ENCODE measurements at places on chromosomes 5 and 9.

DNA sequence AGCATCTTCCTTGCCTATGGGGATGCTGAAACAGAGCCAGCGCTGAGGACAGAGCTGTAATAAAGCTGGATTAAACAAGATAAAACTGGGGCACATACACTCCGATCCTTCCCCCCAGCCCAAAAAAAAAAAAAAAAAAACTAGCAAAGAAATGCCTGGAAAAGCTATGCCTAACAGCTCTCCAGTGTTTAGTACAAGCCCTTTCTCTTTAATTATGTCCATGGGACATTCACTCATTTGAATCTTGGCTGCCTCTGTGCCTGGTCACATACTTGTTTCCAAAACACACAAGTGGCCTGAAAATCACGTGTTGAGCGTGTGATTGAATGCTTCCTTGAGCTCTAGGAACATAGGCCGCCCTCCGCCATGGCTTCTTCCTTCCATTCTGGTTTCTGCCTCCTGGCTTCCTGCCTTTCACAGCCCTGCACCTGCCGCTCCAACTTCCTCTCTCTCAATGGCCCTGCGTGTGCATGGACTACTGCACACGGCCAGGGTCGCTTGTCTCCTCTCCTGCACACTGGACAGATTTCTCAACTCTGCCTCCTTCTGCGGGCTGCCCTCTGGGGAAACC lies 111.0 kb upstream of the RETREG1 start:
- DNase-seq: peak; percentile 8

GRCh38 chr9:75830303-75830702 lies 60.2 kb upstream of the PCSK5 start:
- DNase-seq: no peak

- DNase-seq: no peak
Observed at GRCh38 chr5:65867542-65868195, 58.7 kb upstream of the ERBIN start.

DNA sequence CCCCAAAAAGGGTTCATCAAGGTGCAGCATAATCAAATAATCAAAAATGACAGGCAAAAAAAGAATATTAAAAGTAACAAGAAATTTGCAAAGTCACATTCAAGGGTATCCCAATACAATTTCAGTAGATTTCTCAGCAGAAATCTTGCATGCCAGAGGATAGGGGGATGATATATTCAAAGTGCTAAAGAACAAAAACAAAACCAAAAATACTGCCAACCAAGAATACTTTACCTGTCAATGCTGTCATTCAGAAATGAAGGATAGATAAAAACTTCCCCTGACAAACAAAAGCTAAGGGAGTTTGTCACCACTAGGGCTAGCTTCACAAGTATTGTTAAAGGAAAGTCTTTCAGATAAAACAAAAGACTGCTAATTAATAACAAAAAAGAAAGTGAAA lies 68.7 kb upstream of the EDIL3 start:
- no peak for DNase-seq

- DNase-seq: no peak
Observed at GRCh38 chr9:133785753-133786370, 47.7 kb upstream of the SARDH start.

GRCh38 chr5:112549127-112549526 lies 130.1 kb upstream of the EPB41L4A start:
- no peak for DNase-seq

GRCh38 chr5:38790891-38791290 lies 54.9 kb upstream of the OSMR start:
- DNase-seq: no peak

DNA sequence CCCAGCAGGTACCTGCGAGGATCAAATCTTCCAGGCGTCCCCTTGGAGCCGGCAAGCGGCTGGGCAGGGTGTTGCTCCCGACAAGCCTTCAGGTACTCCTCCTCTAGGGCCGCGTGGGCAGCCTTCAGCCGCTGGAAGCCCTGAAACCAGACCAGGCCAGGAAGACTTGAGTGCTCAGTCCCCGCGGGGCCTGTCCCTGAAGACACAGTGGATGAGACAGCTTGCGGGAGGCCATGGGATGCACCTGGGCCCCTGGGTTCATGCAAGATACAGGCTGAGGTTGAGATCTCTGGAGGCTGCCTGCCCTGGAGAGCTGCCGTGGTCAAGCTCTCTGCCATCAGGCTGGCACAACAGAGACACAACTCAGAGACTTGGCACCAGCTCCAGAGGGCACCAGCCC lies 25.4 kb downstream of the AKNA start:
- DNase-seq: no peak

DNA sequence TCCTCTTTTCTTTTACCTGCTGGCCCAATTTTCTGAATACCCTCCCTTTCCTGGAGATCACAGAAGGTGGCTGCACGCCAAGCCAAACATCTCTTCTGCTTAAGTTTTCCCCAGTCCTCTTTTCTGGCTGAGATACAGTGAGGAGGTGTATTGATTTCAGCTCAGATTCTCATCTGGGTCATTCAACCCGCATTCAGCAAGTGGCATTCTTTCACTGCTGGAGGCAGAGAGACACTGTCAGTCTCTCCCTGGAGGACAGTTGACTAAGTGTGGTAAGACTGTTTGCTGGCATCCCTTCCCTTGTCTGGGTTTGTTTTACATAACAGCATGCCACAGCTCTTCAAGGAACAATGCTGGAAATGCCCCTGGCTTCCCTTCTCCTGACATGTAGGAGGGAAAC lies 60.5 kb downstream of the GABRG2 start:
- no peak for DNase-seq

DNA sequence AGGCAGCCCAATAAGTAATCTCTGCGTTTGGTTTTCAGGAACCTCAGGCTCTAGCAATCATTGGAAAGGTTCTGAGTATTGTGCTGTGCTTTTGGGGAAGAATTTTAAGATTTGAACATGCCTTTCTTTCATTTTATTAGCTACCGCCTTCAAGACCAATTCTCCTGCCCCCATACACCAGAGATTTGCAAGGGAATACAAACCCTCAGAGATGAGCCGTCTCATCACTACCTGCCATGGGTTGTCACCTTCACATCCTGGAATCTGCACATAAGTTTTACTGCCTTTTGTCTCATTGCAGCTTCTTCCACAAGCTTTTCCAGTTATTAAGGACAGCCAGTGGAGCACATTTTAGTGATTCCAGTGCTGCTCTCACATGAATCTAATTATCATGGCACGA lies 11.7 kb upstream of the TMED7 start:
- no peak for DNase-seq

DNA sequence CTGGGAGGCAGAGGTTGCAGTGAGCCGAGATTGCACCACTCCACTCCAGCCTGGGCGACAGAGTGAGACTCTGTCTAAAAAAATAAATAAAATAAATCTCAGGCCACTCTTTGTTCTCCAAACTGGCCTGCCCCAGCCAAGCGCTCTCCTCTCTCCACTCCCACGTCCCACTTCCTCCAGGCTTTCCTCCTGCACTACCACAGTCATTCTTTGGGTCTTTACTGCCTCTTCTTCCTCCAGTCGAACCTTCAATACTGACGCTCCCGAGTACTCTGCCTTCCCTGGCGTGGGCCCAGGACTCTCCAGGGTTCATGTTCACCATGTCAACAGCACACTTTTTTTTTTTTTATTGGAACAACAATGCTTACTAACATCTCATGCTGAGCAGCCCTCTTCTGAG lies 23.9 kb downstream of the RNF130 start:
- DNase-seq: peak; percentile 26

DNA sequence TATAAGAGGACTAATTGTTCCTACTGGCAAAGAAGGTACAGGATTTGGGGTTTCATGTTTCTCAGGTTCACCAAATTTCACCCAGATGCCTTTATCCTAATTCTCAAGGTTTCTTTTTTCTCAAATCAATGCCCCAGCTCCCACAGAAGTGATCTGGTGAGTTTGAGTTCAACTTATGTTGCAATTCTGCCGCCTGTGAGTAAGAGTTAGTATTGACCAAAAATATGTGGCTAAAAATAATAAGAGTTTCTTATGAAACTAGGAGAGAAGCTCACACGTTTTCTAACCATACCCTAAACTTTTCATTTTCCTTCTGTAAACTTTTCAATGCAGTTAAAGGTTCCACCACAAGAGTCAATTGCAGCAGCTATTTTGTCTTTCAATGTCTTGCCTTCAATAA lies 15.1 kb downstream of the SLCO6A1 start:
- peak; percentile 25 for DNase-seq

- DNase-seq: no peak
Observed at GRCh38 chr9:135217836-135218235, 130.4 kb downstream of the OLFM1 start.

GRCh38 chr9:5389109-5389732 lies 48.5 kb downstream of the PLGRKT start:
- peak; percentile 64 for DNase-seq

DNA sequence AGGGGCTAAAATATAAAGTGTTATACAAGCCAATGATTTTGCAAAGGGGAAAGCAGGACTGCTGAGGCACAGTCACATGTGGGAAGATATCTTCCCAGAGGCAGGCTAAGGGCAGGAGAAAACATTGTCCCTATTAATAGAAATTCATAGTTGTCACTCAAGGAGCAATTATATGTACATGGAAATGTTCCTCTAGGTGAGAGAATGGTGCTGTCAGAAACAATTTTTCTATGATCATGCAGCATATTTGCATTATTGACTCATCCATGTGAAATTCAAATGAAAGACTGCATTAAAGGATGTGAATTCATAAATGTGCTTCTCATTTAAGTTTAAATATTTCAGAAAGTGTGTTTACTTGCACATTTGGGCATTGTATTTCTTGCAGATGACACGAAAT lies 775.9 kb upstream of the CDH9 start:
- no peak for DNase-seq

DNA sequence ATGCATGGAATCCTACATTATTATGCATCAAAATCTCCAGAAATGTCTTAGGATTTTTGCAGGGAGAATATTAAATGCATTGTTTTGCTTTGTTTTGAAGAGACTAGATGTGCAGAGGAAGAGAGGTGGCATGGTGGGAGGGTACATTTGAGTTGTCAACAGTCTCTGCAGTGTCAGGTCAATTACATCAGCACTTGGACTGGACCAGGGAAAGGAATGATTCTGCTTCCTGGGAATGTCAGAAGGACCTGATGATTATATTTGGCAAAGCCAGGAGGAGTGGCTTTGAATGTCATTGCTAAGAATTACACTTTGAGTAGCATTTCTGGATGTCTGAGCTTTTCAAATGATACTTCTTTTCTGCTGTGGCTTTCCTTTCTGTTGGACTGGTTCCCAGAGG lies 17.5 kb upstream of the TMEFF1 start:
- no peak for DNase-seq

GRCh38 chr9:121059513-121059912 lies 9.4 kb upstream of the C5 start:
- no peak for DNase-seq

DNA sequence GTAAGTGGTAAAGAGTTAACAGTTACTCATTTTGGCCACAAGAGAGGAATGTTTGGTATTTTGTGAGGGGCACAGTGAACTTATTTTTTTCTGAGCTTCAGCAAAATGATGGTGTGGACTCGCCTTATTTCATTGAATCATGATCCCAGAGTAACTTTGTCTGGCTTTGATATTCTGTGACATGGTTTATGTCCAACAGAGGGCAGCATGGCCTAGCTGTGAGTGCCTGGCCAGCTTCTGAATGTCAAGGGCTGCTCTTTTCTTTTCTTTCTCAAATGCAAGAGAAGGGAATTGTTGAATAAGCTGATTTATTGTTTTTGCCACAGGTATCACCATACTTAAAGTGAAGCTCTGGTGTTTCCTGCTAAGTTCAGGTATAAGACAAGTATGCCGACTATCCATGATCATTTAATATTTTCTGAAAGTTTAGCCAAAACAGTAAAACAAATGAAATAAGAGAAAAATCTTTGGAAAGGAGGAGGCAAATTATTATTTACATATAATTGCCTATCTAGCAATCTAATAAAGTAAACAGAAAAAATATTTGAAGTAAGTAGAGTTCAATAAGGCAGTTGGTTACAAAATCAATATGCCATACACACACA lies 31.7 kb downstream of the MRPL22 start:
- DNase-seq: no peak

DNA sequence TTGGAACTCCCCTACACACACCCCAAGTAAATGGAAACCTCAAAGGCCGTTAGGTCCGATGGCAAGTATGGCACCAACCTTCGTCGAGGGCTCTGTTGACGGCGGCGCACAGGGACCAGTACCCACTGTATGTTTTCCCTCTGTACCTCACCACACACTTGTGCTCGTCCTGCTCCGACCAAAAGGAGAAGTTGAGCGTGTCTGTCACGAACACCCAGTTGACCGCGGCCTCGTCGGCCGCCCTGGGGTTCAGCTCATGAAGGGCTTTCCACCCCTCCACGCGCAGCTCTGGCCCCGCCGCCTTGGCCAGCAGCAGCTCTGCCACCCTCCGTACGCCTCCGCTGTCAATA lies 24.0 kb downstream of the HNRNPK start:
- DNase-seq: peak; percentile 65

DNA sequence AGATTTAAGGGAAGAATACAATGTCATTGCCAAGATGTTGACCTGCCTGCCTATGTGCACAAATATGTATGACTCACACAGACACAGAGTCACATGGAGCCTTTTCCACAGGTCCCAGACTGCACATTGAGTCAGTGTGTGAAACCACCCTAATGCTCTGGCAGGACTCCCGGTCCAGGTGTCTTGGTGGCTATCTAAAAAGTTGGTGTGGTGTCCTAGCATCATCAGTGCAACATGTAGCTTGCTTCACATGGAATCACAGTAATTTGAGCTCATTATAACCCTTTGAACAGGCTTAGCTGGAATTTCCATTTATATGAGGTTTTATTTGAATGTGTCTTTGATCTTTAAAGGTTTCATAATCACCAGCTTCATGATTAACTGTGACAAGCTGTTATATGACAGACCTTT lies 10.7 kb downstream of the IFNA5 start:
- no peak for DNase-seq

GRCh38 chr9:124784509-124784908 lies 7.6 kb downstream of the OLFML2A start:
- DNase-seq: peak; percentile 21

DNA sequence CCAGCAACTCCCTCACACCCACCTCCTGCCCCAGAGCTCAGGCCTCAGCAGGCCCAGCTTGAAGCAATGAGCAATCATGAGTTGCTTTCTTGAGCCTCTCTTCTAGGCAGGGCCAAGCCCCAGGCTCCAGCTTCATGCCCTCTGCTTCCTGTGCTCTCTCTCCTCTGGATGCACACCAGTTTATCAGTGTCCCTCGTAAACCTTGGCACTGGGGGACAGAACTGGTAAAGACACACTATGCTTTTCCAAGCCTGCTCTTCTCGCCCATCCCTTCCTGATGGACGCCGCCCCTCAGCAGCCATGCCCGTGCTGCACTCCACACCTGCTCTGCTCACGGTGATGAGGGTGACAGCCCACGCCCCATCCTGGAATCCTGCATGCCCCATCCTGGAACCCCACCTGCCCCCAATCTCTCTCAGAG lies 49.4 kb upstream of the ORM1 start:
- DNase-seq: no peak

- DNase-seq: no peak
Observed at GRCh38 chr5:138458384-138458783, 6.9 kb upstream of the EGR1 start.

- DNase-seq: no peak
Observed at GRCh38 chr9:86079865-86080469, 19.4 kb downstream of the GOLM1 start.

Measured in suppressor macrophage treated with lipopolysaccharide for 4 hours (primary cell).